ENCODE measurements at places on chromosomes 11 and 22.

- peaks cover 9% of the 10 kb centered on the region for H3K4me1 ChIP-seq
- DNase-seq = peak; percentile 71
- H3K36me3 ChIP-seq = no peaks in the 10 kb centered on the region
Observed at GRCh38 chr22:24134090-24134846, 47.0 kb upstream of the SUSD2 start.

GRCh38 chr22:29609139-29609538, 5.7 kb downstream of the NF2 start:
- peak overlapping the region; percentile 62 for H3K27ac ChIP-seq
- DNase-seq = no peak
- H3K4me3 ChIP-seq = no peak overlapping the region
- no peaks in the 10 kb centered on the region for H3K27me3 ChIP-seq
- no peaks in the 10 kb centered on the region for H3K36me3 ChIP-seq

GRCh38 chr11:16807306-16807705, 68.9 kb downstream of the C11orf58 start:
- no peak overlapping the region for H3K27ac ChIP-seq
- H3K4me1 ChIP-seq = no peaks in the 10 kb centered on the region
- H3K27me3 ChIP-seq = no peaks in the 10 kb centered on the region
- H3K4me3 ChIP-seq = no peak overlapping the region

- no peak overlapping the region for H3K4me3 ChIP-seq
- H3K27ac ChIP-seq = no peak overlapping the region
- no peaks in the 10 kb centered on the region for H3K4me1 ChIP-seq
- H3K36me3 ChIP-seq = no peaks in the 10 kb centered on the region
- DNase-seq = no peak
Observed at GRCh38 chr22:49370627-49371301, 456.9 kb downstream of the BRD1 start.

DNA sequence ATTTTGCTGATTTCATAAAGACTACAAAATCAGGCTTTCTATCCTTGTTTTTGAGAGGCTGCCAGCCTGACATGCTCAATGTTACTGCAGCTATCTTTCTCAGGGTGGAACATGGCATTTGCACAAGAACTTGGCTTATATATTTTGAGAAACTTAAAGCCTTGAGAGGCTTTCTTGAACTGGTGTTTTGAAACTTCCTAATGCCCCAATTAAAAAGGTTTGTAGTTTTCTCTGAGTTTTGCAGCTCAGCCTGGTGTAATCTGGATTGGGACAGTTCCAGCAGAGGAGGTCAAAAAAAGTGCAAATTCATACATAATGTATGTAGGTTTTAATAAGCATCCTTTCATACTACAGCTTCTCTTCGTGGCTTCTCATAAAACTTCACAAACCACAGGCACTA, 223.4 kb downstream of the FAM76B start:
- peak overlapping the region; percentile 34 for H3K27ac ChIP-seq
- no peaks in the 10 kb centered on the region for H3K27me3 ChIP-seq
- peaks cover 15% of the 10 kb centered on the region for H3K36me3 ChIP-seq
- no peaks in the 10 kb centered on the region for H3K4me1 ChIP-seq

DNA sequence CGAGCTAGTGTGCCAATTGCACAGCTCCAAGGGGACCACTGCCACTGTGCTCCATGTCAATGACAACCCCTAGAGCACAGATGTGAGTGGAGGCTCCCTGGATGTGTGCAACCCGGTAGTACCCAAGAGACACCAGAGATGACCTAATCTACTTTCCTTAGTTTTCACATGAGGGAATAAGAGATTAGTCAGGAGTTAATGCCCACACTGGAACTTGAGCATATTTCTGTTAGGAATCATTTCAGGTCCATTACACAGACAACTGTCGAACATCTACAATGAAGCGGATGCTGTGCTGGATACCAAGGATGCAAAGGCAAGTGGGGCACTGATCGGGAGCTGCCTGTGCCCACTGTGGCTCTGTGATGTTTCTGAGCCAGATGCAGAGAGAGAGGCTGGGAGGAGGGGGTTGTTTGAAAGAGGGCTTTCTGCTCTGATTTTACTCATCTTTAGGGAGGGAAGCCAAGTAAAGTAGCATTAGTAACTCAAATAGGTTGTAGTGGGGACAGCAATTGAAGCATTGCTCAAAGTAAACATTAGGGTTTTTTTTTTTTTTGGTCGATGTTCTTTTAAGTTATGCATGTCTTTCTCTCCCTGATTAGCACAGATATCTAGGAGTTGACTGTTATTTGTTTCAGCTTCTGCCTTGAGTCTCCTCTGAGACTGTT, 82.5 kb upstream of the SORL1-AS1 start:
- no peak for DNase-seq
- H3K4me1 ChIP-seq = peaks cover 19% of the 10 kb centered on the region
- no peak overlapping the region for H3K4me3 ChIP-seq
- no peaks in the 10 kb centered on the region for H3K27me3 ChIP-seq
- peak overlapping the region; percentile 29 for H3K27ac ChIP-seq

GRCh38 chr11:95999711-96000406, 76.0 kb upstream of the MTMR2 start:
- H3K27ac ChIP-seq = no peak overlapping the region
- peaks cover 12% of the 10 kb centered on the region for H3K4me1 ChIP-seq

DNA sequence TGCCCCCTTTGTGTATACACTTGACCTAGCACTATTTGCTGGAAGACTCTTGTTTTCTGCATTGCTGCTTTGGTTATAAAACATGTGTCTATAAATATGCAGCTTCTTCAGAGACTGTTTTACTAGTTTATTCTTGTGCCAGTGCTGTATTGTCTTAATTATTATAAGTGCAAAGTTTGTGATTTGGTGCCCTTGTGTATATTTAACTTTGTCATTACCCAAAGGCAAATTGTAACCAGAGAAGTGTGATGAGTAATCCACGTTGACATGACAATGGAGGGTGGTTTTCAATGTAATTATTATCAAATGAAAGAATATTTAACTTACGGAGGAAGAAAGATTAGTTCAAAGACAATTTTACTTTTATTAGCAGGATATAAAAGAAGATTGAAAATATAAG, 75.0 kb upstream of the PRODH start:
- no peaks in the 10 kb centered on the region for H3K36me3 ChIP-seq
- DNase-seq = no peak
- H3K4me3 ChIP-seq = no peak overlapping the region
- no peak overlapping the region for H3K27ac ChIP-seq
- H3K27me3 ChIP-seq = peaks cover 23% of the 10 kb centered on the region
